Aorta (tissue), 5 donors: ENCODE measurements at places on chromosomes 16 and 17. TPM values are rescaled to one million over a fixed set of nuclear protein-coding genes. Genes with fewer than 3 reads are reported as not detected.
A peak's percentile ranks its signal among the peaks of the same experiment; 100 is the strongest.

GRCh38 chr16:55917373-55918160 is 42.4 kb upstream of the CES5A start:
- H3K4me1 ChIP-seq: no peaks in the 10 kb centered on the region
- DNase-seq: no peak
- no peak overlapping the region for H3K4me3 ChIP-seq
- H3K36me3 ChIP-seq: no peaks in the 10 kb centered on the region
- H3K27me3 ChIP-seq: no peaks in the 10 kb centered on the region
- no peak overlapping the region for H3K27ac ChIP-seq

GRCh38 chr17:81837641-81838040 is 2.8 kb upstream of the PPP1R27 start:
- DNase-seq: no peak
- H3K27me3 ChIP-seq: no peaks in the 10 kb centered on the region
- no peaks in the 10 kb centered on the region for H3K36me3 ChIP-seq
- no peak overlapping the region for H3K27ac ChIP-seq

- no peak overlapping the region for H3K4me3 ChIP-seq
- H3K27me3 ChIP-seq: no peaks in the 10 kb centered on the region
- no peak overlapping the region for H3K27ac ChIP-seq
- no peaks in the 10 kb centered on the region for H3K36me3 ChIP-seq
- no peaks in the 10 kb centered on the region for H3K4me1 ChIP-seq
- no peak for DNase-seq
Measured at GRCh38 chr16:57892041-57892440, 78.9 kb downstream of the CNGB1 start.

DNA sequence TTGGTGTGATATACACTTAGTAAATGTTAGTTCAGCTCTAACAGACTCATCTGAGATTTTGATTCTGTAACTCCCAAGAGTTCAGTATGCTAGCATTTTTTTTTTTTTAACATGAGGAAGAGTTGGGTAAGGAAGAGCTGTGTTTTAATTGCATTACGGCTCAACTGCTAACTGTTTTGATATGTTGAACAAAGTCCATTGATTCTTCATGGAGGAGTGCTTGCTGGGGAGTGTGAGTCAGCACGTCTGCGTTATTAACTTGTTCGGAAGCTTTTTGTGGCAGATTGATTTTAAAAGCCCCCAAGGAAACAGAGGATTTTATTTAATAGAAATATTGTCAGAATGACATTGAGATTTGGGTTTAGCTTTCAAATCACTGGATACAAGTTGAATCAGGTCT is 45.8 kb downstream of the PITPNC1 start:
- H3K27me3 ChIP-seq: no peaks in the 10 kb centered on the region
- H3K36me3 ChIP-seq: no peaks in the 10 kb centered on the region
- H3K4me3 ChIP-seq: no peak overlapping the region
- no peak overlapping the region for H3K27ac ChIP-seq
- DNase-seq: no peak

DNA sequence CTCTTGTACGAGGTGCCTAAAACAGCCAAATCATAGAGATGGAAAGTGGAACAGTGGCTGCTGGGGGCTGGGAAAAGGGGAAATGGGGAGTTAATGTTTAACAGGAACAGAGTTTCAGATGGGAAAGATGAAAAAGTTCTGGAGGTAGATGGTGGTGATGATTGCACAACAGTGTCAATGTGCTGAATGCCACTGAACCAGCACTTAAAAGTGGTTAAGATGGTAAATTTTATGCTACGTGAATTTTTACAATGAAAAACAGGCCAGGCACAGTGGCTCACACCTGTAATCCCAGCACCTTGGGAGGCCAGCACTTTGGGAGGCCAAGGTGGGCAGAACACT is 130.4 kb downstream of the C16orf78 start:
- no peaks in the 10 kb centered on the region for H3K36me3 ChIP-seq
- no peak for DNase-seq
- no peak overlapping the region for H3K27ac ChIP-seq
- no peaks in the 10 kb centered on the region for H3K4me1 ChIP-seq

DNA sequence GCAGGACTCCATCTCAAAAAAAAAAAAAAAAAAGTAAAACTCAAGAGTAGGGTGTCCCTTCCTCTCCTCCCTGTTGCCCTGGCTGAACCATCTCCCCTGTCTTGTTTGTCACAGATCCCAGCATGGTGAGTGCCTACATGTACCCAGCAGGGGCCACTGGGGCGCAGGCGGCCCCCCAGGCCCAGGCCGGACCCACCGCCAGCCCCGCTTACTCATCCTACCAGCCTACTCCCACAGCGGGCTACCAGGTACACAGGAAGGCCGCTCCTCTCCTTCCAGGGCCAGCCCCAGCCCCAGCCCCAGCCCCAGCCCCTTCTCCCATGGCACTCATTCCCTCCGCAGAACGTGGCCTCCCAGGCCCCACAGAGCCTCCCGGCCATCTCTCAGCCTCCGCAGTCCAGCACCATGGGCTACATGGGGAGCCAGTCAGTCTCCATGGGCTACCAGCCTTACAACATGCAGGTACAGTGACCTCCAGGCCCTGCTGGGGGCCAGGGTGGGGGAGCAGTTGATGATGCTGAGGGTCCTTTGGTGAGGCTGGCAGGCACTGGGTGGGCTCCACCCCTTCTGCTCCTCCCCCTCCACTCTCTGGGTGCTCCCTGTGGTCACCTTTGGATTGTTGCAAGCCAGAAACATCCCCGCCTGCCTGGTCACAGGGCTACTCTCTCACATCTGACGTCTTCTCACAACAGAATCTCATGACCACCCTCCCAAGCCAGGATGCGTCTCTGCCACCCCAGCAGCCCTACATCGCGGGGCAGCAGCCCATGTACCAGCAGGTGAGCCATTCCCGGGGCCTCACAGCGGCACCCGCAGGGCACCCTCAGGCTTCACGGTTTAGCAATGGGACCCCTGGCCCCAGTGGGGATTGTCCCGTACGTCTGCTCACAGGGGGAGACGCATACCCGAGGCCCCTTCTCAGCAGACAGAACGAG is 2.5 kb upstream of the MRPL12 start:
- H3K27me3 ChIP-seq: no peaks in the 10 kb centered on the region
- no peak overlapping the region for H3K4me3 ChIP-seq
- H3K4me1 ChIP-seq: no peaks in the 10 kb centered on the region
- H3K36me3 ChIP-seq: no peaks in the 10 kb centered on the region

DNA sequence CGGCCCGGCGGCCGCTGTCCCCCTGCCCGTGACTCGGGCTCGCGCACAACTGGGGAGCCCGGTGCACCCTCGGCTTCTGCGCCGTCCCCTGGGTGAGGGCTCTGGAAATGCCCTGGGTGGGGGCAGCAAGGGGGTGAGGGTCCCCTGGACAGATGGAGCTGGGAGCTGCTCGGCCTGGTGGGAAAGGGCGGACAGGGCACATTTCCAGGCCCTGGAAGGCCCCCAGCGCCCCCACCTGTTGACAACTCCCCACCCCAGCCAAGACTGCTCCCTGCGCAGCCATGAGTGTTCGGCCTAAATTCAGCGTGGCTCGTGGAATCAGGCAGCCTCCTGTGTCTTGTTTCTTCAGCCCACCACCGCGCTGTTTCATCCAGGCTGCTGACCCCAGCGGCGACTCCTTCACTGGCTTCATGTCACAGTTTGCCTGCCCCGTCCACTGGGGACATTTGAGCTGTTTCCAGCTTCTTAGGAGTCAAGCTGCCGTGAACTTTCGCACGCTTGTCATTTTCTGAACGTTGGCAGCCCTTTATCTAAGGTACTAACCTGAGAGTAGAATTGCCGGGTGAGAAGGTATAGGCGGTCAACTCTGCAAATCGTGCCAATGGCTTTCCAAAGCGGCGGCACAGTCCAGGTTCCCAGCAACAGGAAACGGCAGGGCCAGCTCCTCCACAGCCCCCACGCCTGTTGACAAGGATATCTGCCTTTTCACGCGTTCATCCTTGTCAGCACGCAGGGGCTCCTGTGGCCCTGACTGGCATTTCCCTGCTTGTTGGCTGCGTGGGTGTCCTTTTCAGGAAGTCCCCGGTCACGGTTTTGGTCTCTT is 895 bp downstream of the UTS2R start:
- no peaks in the 10 kb centered on the region for H3K36me3 ChIP-seq
- no peak overlapping the region for H3K27ac ChIP-seq
- H3K4me1 ChIP-seq: no peaks in the 10 kb centered on the region
- no peaks in the 10 kb centered on the region for H3K27me3 ChIP-seq
- H3K4me3 ChIP-seq: no peak overlapping the region
- DNase-seq: peak; percentile 47

GRCh38 chr17:40371261-40371929 is 6.9 kb upstream of the GJD3 start:
- no peaks in the 10 kb centered on the region for H3K27me3 ChIP-seq
- no peaks in the 10 kb centered on the region for H3K36me3 ChIP-seq
- H3K4me3 ChIP-seq: no peak overlapping the region
- no peaks in the 10 kb centered on the region for H3K4me1 ChIP-seq
- H3K27ac ChIP-seq: no peak overlapping the region

KRT40 gene
- not detected for total RNA-seq

DNA sequence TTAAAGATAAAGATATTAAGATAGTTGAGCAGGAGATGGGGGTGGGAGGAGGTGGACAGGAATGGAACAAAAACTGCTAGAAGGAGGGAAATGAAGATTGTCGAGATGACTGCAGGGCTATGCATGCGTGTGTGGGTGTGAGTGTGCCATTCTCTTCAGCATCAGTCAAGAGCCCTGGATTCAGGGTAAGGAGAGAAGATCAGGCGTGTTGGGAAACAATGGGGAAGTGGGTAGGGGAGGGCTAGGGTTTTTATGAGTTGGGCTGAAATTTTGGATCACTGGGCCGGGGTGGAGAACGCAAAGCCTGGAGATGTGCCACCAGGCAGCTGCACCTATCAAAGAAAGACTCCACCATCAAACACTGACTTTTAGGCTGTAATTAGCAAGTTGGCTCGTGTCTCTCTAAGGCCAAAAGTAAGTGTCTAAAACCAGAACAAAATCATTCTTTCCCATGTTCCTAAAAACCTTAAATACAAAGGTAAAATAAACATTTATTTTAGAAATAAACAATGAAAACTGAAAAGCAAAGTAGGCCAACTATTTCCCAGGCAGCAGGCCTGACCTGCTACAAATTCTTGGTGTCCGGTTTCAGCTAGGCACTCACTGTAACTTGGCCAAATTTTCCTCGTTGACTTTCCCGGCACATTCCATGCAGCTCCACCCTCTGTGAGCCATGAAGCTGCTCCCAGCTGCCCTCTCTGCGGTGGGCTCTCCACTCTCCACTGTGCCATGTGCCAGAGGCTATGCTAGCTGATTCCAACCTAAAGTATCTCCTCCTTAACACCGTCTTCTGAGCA is 4.2 kb downstream of the CDRT4 start:
- no peaks in the 10 kb centered on the region for H3K27me3 ChIP-seq
- peak overlapping the region; percentile 92 for H3K27ac ChIP-seq
- peak; percentile 78 for DNase-seq
- H3K4me3 ChIP-seq: no peak overlapping the region

GRCh38 chr16:4675864-4676786 is 17.2 kb upstream of the NUDT16L1 start:
- H3K4me1 ChIP-seq: no peaks in the 10 kb centered on the region
- DNase-seq: no peak
- H3K27ac ChIP-seq: no peak overlapping the region
- H3K27me3 ChIP-seq: no peaks in the 10 kb centered on the region

- H3K4me1 ChIP-seq: no peaks in the 10 kb centered on the region
- no peak overlapping the region for H3K27ac ChIP-seq
- H3K4me3 ChIP-seq: no peak overlapping the region
- no peaks in the 10 kb centered on the region for H3K36me3 ChIP-seq
- DNase-seq: no peak
- no peaks in the 10 kb centered on the region for H3K27me3 ChIP-seq
Measured at GRCh38 chr16:66199189-66199588, 167.3 kb upstream of the CDH5 start.

GRCh38 chr16:14509675-14510132 is 120.4 kb downstream of the PARN start:
- no peak overlapping the region for H3K4me3 ChIP-seq
- peaks cover 3% of the 10 kb centered on the region for H3K4me1 ChIP-seq
- no peak overlapping the region for H3K27ac ChIP-seq
- DNase-seq: no peak
- H3K36me3 ChIP-seq: no peaks in the 10 kb centered on the region

DECR2 gene
- total RNA-seq: 15.9 TPM

GRCh38 chr17:80374039-80374731 is 40.8 kb upstream of the ENDOV start:
- no peak overlapping the region for H3K4me3 ChIP-seq
- H3K27ac ChIP-seq: no peak overlapping the region
- peak; percentile 60 for DNase-seq
- H3K36me3 ChIP-seq: peaks cover 25% of the 10 kb centered on the region
- H3K4me1 ChIP-seq: no peaks in the 10 kb centered on the region

GRCh38 chr16:68396481-68396880 is 51.8 kb downstream of the SMPD3 start:
- H3K36me3 ChIP-seq: no peaks in the 10 kb centered on the region
- H3K27me3 ChIP-seq: no peaks in the 10 kb centered on the region
- H3K4me3 ChIP-seq: no peak overlapping the region

- H3K36me3 ChIP-seq: no peaks in the 10 kb centered on the region
- no peak for DNase-seq
- no peaks in the 10 kb centered on the region for H3K27me3 ChIP-seq
- H3K27ac ChIP-seq: no peak overlapping the region
Measured at GRCh38 chr17:39229274-39229913, 3.6 kb upstream of the STAC2 start.

ABCC1 gene
- 56.5 TPM for total RNA-seq

SKAP1 gene
- total RNA-seq: 0.84 TPM

- H3K27ac ChIP-seq: no peak overlapping the region
- H3K27me3 ChIP-seq: no peaks in the 10 kb centered on the region
- no peaks in the 10 kb centered on the region for H3K4me1 ChIP-seq
- no peak overlapping the region for H3K4me3 ChIP-seq
Measured at GRCh38 chr16:67907397-67908180, 14.5 kb downstream of the PSKH1 start.

GRCh38 chr16:60815865-60816264 is 1220.4 kb downstream of the CDH8 start:
- peak overlapping the region; percentile 9 for H3K27ac ChIP-seq
- DNase-seq: no peak

- no peak overlapping the region for H3K27ac ChIP-seq
- H3K27me3 ChIP-seq: no peaks in the 10 kb centered on the region
- DNase-seq: peak; percentile 71
- no peaks in the 10 kb centered on the region for H3K4me1 ChIP-seq
- H3K4me3 ChIP-seq: no peak overlapping the region
- H3K36me3 ChIP-seq: no peaks in the 10 kb centered on the region
Measured at GRCh38 chr16:50293994-50294855, 27.9 kb downstream of the ADCY7 start.

DNA sequence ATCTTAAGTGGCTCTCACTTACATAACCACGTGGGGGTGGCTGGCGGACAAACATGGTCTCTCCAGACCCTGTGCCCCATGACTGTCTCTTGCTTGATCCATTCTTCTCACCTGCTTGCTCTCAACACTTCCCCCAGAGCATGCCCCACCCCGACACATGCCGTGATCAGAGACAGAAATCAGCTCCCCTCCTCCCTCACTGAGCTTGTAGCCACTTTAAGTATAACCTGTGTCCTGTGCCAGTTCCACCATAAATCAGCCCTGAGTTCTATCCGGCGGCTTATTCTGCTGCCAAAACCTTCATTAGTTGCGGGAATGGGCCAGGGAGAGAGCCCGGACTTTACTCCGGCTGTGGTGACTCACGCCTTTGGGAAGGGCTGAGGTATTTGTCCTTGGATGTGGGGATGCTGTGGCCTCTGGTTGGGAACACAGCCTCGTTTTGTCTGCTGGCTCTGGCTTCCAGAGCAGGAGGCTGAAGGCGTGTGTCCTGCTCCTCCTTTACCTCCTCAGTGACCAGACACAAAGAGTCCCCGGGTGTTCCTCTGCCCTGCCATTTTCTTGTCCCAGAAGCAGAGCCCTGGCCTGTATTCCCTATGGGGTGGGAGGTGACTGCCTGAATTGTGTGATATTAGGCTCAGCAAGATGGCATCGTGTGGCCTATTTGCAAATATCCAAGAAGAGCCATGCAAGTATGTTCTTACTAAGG is 21.1 kb downstream of the ANKRD40 start:
- H3K27me3 ChIP-seq: no peaks in the 10 kb centered on the region
- peak overlapping the region; percentile 71 for H3K27ac ChIP-seq
- H3K4me3 ChIP-seq: no peak overlapping the region
- DNase-seq: peak; percentile 92
- H3K36me3 ChIP-seq: no peaks in the 10 kb centered on the region

IL17C gene
- not detected for total RNA-seq
